Stimulated activated CD8-positive, alpha-beta memory T cell treated with anti-CD3 and anti-CD28 coated beads, Interleukin-7, amount 100 ng/mL, for 24 hours (primary cell): ENCODE measurements at places on chromosomes 6 and 20.

DNA sequence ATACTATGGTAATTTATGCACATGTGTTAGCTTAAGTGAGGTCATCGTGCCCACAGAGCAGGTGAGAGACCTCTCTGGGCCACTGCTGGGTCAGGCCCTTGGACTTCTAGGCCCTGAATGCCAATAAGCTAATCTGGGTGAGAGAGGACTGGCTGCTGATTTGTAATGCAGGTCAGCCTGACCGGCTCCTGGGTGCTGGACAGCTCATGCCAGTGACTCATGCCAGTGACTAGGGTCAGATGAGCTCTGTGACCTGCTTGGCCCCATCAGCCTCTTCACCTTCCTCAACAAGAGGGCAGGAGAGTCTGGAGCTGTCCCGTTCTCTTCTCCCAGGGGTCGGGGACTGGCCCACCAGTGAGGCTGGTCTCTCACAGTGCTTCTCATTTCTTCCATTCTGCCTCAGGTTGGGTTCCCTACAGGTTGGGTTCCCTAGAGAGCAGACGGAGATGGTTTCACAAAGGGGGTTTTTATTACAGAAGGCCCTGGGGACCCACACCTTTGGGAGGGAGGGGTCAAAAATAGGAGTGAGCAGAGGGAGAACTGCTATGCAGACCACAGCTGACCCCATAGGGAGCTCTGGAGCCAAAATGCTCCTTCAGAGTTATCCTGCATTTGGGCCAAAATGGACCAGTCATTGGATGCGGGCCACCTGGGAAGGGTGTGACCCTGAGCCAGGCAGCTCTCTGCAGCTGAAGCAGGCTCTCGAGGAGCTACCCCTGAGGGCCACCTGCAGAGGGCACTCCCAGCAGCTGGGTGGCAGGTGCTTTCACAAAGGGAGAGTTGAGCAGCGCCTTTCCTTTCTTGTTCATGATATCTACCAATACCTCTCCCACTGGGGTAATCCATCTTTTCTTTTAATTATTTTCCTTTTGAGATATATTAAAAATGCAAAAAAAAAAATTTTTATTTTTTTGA, 2.2 kb upstream of the OXT start:
- DNase-seq, result no peak

DNA sequence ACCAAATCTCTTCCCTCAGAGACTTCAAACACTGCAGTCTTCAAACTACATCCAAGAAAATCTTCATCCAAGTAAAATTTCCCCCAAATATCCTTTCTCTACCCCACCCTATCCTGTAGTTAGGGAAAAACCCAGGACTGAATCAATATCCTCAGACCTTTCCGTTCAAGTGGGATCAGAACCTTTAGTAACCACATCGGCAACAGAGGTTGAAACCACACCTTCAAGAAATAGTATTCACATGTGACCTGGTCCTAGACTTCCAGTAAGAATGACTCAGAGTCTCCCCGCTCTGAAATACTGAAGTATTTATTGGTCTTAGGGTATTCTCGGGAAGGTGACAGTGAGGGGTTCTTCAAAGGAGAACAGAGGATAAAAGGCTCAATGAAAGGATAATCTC, 8.7 kb downstream of the HLA-DPA1 start:
- DNase-seq, result no peak

- no peak for DNase-seq
These were observed 212.7 kb downstream of the PTPRK start for GRCh38 chr6:128307671-128308070.

DNA sequence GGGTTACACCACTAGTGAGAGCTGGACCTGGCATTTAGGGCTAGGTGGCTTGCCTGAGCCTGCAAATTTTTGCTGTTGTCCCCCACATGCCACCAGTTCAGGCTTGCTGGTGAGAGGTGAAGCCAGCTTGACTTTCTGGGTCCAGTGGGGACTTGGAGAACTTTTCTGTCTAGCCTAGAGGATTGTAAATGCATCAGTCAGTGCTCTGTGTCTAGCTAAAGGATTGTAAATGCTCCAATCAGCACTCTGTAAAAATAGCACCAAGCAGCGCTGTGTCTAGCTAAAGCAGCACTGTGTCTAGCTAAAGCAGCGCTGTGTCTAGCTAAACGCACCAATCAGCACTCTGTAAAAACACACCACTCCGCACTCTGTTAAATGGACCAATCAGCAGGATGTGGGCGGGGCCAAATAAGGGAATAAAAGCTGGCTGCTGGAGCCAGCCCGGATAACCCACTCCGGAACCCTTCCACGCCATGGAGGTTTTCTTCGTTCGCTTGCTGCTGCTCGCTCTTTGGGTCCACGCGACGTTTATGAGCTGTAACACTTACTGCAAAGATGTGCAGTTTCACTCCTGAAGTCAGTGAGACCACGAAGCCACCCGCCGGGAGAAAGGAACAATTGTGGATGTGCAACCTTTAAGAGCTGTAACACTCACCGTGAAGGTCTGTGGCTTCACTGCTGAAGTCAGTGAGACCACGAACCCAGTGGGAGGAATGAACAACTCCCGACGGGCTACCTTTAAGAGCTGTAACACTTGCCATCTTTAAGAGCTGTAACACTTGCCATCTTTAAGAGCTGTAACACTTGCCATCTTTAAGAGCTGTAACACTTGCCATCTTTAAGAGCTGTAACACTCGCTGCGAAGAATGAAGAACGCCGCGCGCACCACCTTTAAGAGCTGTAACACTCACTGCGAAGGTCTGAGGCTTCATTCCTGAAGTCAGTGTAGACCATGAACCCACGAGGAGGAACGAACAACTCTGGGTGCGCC, 27.3 kb downstream of the GMPR start:
- DNase-seq, result no peak

- DNase-seq, result no peak
These were observed 11.4 kb upstream of the IFNGR1 start for GRCh38 chr6:137230547-137230946.

GRCh38 chr6:130947464-130947863, 115.6 kb downstream of the EPB41L2 start:
- DNase-seq, result no peak

DNA sequence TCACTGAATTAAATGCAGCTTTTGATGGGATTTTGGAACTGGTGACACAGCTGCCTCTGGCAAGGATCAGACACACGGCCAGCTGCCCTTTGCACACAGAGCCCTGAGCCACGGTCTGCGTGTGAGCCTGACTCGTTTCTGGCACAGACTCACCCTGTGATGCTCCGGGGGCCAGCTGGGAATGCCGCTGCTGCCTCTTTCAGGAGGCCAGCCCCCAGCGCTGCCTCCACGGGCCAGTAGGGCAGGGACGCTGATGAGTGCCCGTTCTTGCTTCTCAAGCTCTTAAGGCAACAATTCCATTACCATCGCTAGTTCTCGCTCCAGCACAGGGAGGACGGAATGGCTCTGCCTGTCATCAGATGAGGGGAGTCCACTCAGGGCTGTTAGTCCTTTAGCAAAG, 61.6 kb downstream of the IRF4 start:
- no peak for DNase-seq

DNA sequence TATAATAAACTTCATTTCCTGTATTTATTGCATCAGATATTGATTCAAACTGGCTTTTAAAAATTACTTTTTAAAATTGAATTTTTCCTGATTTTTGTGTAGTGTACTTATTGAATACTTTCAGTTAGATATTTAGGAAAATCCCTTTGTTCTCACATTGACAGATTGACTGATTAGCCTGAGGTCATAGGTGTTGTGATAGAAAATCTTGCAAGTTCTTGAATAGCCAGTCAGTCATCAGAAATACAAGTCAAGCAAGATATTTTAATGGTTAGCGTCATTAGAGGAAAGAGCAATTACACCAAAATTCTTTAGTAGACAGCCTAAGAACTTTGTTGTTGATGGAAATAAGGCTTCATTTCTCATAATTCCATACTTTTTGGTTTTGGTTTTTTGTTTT, 3.4 kb upstream of the TMEM30A start:
- DNase-seq, result no peak

DNA sequence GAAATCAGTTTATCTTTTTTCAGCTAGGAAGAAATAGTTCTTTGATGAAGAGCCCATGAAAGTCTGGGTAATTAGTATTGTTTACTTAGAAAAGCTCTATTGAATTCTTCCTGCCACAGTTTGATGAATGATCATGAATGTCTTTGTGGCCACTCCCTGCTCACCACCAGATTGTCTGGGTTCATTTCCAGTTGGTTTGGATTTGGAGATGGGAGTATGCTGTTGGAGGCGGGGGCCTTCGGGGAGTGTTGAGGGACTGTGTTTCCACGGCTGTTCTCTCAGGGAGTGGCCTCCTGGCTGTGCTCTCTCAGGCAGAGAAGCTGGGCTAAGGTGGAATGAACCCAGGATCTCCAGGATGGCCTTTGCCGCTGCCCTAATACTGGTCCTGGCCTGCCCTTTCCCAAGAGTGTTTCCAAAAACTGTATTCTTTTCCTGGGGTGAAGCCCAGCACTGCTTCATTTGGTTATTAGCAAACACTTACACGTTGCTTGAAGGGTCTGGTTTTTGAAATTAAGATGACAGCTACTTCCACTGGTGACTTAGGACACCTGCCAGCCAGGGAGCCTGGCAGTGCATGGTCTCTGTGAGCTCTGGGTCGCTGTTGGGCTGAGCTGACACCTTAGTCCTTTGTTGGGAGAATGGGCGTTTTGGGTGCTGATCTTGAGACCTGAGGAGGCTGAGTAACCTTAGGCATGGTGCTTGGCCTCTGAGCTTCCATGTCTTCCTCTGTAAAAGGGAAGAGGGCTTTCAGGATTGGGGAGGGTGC, 23.2 kb downstream of the PRPF6 start:
- no peak for DNase-seq

DNA sequence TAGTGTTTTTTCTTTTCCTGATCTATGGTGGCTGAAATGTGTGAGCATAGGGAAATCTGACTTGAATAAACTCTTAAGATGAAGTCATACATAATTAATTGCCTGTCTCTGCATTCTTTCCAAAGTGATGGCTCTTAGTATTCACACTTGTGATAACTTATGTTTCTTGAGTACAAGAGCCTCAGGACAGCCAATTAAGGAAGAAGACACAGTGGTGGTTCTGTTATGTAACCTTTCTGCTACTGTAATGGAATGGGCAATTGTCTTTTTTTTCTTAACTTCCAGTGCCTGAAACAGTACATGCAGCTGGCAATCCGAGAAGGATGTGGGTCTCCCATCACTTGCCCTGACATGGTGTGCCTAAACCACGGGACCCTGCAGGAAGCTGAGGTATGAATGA, 40.1 kb downstream of the RNF144B start:
- DNase-seq, result no peak

DNA sequence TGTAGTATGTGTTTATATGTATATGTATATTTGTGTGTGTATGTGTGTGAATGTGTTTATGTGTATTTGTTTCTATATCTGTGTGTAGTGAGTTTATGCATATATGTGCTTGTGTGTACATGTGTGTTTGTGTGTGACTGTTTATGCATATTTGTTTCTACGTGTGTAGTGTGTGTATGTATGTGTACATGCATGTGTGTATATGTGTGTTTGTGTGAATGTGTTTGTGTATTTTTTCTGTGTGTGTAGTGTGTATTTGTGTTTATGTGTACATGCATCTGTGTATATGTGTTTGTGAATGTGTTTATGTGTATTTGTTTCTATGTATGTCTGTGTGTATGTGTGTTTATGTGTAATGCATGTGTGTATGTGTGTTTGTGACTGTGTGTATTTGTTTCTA, 12.1 kb upstream of the SMOC2 start:
- no peak for DNase-seq

- DNase-seq, result no peak
These were observed 32.4 kb downstream of the CBFA2T2 start for GRCh38 chr20:33522256-33522820.

DNA sequence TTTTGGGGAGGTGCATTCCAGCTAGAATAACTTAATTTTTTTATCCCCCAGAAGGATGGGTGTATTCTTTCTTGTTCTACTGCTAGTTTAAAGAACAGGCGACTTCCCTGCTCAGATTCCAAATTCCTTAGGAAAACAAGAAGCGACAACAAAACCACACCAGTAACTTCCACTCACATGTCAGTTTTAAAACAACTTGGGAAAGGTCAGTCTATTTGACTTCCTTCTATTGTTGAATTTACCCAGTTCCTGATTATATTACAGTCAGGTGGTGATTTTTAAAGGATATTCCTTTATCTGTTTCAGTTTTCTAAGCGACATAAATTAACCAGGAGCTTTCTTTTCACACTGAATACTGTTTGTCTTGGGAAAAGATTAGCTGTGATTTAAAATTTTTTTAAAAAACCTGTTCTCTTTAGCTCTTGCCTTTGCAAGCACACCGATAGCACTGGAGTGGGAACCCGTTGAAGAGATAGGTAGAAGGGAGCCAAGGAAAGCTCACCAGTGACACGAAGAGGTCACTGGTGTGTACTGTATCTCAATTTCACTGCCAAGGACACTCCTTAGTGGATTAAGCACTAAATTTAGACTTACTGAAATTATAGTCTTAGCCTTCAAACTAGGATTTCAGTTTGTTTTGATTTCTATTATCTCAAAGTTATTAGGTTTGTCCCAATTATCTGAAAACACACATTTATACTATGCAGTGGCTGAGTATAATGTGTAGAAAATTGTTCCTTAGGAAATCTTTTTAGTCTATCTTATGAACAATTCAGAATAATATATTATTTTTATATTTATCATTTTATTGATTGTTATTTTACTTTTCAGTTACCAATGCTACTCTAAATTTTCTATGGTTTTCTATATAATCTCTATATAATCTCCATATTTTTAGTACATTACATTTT, 22.3 kb downstream of the MARCKS start:
- no peak for DNase-seq

- no peak for DNase-seq
These were observed 223.4 kb downstream of the FOXC1 start for GRCh38 chr6:1832844-1833787.

DNA sequence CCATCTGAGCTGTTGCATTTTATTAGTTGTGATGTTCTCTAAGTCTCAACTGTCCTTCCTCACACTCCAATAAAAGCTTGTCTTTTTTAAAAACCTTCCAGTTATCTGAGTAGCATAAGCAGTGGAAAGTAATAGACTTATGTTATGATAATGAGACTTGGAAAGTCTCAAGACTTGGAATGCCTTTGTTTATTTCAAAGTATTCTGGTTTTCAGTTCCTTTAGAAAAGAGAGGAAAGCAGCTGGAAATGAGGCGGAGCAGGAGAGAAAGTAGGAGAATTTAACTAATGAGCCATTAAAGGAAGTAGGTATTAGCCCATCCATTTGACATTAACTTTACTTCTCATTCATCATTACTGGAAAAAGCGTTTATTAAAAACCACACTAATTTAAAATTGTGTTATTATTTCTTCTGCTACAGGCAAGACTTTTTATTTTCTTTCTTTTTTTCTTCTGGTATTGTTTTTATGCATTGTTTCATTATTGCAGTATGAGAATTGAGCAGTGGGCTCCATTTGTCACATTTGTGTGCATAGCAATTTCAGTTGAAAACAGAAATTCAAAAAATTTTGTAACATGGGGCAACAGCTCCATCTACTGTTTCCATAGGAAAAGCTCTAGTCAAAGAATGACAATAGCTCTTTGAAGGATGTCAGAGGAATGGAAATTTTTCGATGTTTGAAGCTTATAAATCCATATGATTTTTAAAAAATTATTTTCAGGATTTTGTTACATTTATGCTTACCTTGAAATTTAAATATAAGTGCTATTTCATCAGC, 194.8 kb downstream of the COL9A1 start:
- DNase-seq, result no peak

- no peak for DNase-seq
These were observed 8.8 kb upstream of the MYMX start for GRCh38 chr6:44207966-44208365.

- DNase-seq, result no peak
These were observed 310.6 kb downstream of the ZNF217 start for GRCh38 chr20:53283011-53283410.
